ENCODE measurements at places on chromosomes 2 and 18.
A peak's percentile ranks its signal among the peaks of the same experiment; 100 is the strongest.

GRCh38 chr2:157777427-157777826 lies 98.7 kb downstream of the ACVR1 start:
- DNase-seq = no peak

- DNase-seq = no peak
These were observed 73.9 kb upstream of the SOX11 start for GRCh38 chr2:5618271-5618670.

- no peak for DNase-seq
These were observed 28.8 kb downstream of the ITGAV start for GRCh38 chr2:186618696-186619095.

- DNase-seq = no peak
These were observed 88.8 kb upstream of the ASB18 start for GRCh38 chr2:236352761-236353593.

- no peak for DNase-seq
These were observed 20.1 kb upstream of the TTC39C start for GRCh38 chr18:23994361-23994902.

DNA sequence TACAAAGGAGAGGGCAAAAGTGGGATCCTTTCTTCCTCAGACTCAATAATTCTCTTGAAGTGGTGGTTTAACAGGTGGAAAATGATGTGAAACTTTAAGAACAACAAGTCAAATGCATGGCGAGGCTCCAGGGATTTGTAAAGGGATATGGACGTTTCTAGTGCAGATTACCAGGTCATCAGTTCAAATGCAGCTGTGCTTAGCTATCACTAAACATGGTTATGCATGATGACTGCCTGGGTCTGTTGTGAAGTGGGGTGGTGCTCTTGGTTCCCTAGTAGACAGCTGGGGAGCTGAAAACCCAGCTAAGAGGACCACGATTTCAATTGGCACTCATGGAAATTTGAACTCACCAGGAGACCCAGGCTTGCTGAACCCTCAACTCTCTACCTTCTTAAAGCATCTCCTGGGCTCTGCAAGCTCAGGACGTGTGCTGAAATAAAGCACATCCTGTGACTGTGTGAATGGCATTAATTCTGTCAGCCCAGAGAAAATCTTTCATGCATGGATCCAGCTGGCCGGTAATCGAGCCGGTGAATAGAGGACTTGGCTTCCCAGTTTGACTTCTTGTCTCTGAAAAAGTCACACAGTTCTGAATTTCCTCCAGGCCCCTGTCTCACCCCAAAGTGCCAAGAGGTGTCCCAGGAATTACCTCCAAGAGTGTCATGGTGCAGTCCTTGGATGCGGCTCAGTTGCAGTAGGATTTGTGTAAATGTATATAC lies 146.1 kb downstream of the MTX2 start:
- no peak for DNase-seq

- no peak for DNase-seq
These were observed 55.3 kb upstream of the HK2 start for GRCh38 chr2:74778381-74779264.

GRCh38 chr2:102615620-102616436 lies 3.5 kb upstream of the SLC9A2 start:
- peak; percentile 5 for DNase-seq

DNA sequence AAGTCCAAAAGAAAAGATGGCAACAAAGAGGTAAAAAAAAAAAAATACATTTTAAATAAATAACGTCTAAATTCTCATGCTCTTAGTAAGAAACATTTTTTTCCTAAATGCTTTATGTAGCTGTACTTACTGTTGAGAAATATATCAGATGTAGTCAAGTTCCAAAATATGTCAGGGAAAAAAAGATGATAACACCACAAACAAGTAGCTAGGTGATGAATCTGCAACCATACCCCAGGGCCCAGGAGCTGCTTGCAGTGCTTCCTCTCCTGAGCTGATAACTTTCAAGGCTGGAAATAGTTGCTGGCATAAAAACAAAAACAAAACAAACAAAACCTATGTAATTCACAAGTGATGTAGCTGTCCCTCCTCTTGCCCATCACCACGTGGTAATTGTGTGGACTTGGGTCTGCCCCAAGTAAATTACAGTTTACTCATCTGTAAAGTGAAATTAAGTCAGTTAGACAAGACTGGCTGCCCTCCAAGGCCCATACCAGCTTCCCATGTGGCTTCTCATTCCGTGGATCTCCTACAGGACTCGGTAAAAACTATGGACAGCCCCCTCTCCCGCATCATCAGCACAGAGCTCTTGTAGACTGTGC lies 82.6 kb downstream of the SP100 start:
- no peak for DNase-seq

DNA sequence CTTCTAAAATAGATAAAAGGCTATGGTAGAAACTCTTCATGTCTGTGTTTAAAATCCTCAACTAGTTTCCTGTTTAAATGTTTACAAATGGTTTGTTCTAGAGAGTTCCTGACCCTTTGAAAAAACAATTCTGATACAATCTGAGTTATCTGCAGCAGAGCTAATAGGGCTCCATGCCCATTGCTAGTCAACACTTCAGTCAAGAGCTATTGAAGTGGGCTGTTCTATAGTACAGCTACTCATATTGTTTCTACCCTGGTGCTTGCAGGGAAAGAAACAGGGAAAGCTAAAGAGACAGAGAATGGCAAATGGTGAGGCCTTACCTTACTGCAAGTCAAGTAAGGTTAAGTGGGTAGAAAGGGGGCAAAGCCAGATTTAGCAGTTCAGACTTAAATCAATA lies 112.3 kb upstream of the CAVIN2 start:
- no peak for DNase-seq

DNA sequence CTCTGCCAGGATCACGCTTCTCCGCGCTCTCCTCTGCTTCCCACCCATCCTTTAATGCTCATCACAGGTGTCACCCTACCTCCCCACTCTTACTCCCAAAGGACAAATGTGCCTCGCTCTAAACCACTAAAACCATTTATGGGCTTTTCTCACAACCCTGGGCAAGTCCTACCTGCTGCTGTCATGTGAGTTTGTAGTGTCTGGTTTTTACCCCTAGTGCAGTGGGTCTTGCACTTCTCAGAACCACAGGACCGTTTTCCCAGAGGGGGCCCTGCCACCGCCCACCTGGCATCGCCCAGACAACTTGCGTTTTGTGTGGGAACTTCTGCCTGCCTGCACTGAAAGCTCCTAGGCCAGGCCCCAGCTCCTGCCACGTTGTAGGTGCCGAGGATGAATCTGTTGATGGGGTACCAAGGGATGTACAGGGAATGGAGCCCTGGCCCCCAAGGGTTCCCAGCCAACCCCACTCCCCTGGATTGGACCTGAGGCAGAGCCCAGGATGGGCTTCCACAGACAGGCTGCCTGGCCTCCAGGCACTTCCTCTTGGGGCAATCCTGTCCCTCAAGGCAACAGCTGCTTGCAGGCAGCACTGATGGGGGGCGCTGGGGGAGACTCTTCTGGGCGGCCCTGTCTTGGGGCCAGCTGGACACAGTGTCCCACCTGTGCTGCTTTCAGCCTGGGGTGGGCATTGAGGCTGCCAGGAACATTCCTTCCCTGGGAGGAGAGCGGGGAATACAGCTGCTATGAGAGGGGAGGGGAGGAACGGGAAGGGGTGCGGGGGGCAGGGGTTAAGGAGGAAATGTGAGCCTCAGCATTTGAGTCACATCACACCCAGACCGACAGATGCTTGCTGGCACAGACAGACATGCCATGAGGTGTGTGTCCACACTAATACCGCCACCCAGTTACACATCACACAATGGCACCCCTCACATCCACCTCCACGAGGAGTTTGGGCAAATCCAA lies 176.3 kb downstream of the ZFP36L2 start:
- no peak for DNase-seq

- no peak for DNase-seq
These were observed 55.2 kb downstream of the ZEB2 start for GRCh38 chr2:144464730-144465129.

DNA sequence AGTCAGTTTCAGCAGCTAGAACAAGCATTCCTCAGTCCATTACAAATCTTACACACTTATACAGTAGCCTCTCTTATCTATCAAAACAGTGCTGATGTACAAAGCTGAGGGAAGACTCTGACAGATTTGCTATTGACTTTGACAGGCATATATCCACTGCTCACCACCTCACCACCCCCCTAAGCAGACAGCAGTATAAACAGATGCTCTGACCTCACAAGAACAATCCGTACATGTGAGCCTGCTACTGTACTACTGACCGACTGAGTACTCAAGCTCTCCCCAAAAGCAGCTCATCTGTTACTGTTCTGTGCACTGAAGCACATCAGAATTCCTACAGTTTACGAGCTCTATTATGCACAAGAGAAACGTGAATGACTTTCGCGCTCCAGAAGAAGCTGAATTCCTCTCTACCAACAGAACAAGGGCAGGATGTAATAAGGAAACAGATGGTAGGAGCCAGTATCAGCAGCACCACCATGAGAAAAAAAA lies 95.6 kb upstream of the PDE1A start:
- no peak for DNase-seq

DNA sequence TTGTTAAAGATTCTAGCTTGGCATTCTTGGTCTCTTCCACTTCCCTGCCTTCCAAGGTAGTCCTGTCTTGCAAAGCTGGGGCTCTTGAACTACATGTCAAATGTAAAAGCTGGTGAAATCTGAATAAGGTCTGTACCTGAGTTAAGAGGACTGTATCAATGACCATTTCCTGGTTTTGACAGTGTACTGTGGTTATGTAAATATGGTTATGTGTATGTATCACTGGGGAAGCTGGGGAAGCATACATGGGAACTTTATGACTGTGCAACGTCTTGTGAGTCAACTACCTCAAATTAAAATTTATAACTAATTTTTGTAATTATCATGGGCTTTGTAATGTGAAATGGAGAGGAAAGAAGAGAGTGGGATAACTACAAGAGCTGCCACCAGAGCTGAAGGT lies 81.7 kb downstream of the COL4A4 start:
- DNase-seq = no peak

- no peak for DNase-seq
These were observed 285.6 kb upstream of the SESTD1 start for GRCh38 chr2:179550214-179550613.

- DNase-seq = no peak
These were observed 324.1 kb downstream of the DLGAP1 start for GRCh38 chr18:4130734-4131719.

GRCh38 chr18:179499-179898 lies 21.1 kb downstream of the USP14 start:
- DNase-seq = no peak

GRCh38 chr2:168529054-168529833 lies 73.2 kb downstream of the CERS6 start:
- DNase-seq = no peak

DNA sequence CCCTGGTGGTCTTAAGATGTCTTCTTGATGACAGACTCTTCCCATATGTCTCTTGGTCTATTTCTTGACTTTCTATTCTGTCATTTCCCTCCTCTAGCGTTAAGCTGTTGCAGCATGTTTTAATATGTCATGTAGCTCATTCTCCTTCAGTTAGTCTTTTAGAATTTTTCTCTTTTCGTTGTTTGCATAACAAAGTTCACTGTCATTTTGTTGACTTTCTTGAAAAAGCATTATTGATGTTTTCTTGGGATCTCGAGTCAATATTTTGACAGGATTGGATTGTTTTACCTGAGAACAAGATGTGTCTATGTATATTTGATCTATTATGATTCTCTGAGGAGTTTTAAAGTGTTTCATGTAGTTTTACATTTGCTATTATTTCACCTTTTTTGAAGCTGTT lies 24.8 kb downstream of the SOCS6 start:
- DNase-seq = no peak
